ENCODE measurements at places on chromosomes 7 and 10. TPM values are rescaled to one million over a fixed set of nuclear protein-coding genes. Genes with fewer than 3 reads are reported as not detected.

DNA sequence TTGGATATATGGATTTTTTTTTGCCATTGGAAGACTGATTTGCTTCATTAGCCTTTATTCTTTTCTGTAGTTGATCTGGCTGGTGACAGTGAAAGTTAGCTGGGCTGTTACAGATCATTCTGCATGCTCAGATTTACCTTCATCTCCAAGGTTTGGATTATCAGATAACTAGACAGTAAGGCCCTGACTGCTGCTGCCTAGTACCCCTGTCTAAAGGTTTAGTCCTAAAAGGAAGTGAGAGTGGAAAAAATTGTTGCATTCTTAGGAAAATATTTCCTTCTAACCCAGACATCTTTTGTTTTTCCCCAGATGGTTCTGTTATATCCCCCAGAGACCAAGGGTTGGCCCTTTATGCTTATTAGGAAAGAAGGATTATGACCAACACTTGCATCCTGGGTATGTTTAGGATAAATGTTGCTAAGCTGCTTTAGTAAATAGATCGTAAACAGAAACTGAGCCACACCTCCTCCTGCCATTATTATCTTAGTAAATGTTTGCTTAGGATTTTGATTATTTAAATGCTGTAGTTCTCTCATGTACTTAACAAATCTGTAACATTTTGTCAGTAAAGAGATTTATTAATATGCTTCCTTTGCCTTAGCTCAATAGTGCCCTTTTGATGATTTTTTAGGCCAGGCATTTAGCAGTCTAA, 44.4 kb downstream of the MCU start:
- DNase-seq, result no peak
- peaks cover 15% of the 10 kb centered on the region for H3K4me1 ChIP-seq
- H3K27me3 ChIP-seq, result no peaks in the 10 kb centered on the region
- H3K27ac ChIP-seq, result no peak overlapping the region
- no peak overlapping the region for H3K4me3 ChIP-seq

- H3K4me3 ChIP-seq, result no peak overlapping the region
- H3K36me3 ChIP-seq, result peaks cover 7% of the 10 kb centered on the region
- H3K27me3 ChIP-seq, result peaks cover 3% of the 10 kb centered on the region
- peaks cover 10% of the 10 kb centered on the region for H3K4me1 ChIP-seq
- no peak overlapping the region for H3K27ac ChIP-seq
Measured at GRCh38 chr10:13816195-13816925, 229.6 kb downstream of the PRPF18 start.

DNA sequence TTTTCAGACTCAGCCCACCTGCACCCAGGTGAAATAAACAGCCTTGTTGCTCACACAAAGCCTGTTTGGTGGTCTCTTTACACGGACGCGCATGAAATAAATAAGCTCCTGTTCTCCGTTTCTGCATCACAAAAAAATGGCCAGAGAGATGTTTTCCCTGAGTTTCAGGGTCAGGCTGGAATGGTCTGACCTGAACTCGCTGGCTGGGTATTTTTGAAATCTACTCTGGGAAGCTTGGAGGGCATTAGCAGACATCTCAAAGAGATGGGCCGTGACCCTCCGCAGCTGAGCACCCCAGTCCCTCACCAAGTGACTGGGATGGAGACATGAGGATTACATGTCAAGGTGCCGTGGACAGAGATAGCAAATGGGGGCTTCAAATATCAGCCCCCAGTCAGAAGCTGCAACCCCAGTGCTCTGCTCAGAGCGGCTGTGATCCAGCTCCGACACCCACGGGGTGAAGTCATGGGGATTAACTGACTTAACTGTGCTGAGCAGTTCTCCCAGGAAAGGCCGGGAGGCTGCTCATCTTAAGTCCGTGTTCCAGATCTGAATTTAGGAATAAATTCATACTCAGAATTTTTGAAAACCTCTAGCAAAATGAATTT, 22.3 kb downstream of the CALML5 start:
- H3K36me3 ChIP-seq, result peaks cover 2% of the 10 kb centered on the region
- H3K4me3 ChIP-seq, result no peak overlapping the region
- peak overlapping the region; percentile 45 for H3K27ac ChIP-seq
- peaks cover 8% of the 10 kb centered on the region for H3K4me1 ChIP-seq

DNA sequence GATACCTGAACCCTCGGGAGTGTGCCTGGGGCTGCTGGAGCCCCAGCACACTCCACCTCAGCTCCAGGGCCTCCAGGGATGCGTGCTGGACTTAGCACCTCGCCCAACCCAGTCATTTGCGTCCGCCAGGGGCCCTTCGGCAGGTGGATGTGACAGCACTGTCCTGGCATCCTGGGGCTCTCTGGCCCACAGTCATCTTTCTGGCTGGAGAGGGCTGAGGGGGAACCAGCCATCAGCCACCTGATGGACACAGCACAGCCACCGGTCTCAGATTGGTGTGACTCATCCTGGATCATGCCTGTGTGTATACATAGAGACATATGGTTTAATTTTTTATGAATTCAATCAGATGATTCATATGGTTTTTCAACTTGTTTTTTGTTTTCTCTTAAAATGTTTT, 11.1 kb downstream of the ZNF775 start:
- no peak for DNase-seq
- H3K27ac ChIP-seq, result no peak overlapping the region
- H3K36me3 ChIP-seq, result no peaks in the 10 kb centered on the region
- H3K4me1 ChIP-seq, result peaks cover 6% of the 10 kb centered on the region

GRCh38 chr10:80900661-80901060, 363.0 kb downstream of the SH2D4B start:
- no peak for DNase-seq
- no peaks in the 10 kb centered on the region for H3K36me3 ChIP-seq
- H3K27me3 ChIP-seq, result peaks cover 12% of the 10 kb centered on the region
- no peak overlapping the region for H3K27ac ChIP-seq

GRCh38 chr10:84076047-84076388, 63.3 kb upstream of the GHITM start:
- H3K4me1 ChIP-seq, result no peaks in the 10 kb centered on the region
- H3K36me3 ChIP-seq, result no peaks in the 10 kb centered on the region
- H3K27me3 ChIP-seq, result peaks cover 30% of the 10 kb centered on the region

- H3K27ac ChIP-seq, result no peak overlapping the region
- no peaks in the 10 kb centered on the region for H3K27me3 ChIP-seq
- H3K4me3 ChIP-seq, result no peak overlapping the region
- H3K36me3 ChIP-seq, result peaks cover 10% of the 10 kb centered on the region
Measured at GRCh38 chr7:149477494-149478443, 16.9 kb upstream of the ZNF777 start.

DNA sequence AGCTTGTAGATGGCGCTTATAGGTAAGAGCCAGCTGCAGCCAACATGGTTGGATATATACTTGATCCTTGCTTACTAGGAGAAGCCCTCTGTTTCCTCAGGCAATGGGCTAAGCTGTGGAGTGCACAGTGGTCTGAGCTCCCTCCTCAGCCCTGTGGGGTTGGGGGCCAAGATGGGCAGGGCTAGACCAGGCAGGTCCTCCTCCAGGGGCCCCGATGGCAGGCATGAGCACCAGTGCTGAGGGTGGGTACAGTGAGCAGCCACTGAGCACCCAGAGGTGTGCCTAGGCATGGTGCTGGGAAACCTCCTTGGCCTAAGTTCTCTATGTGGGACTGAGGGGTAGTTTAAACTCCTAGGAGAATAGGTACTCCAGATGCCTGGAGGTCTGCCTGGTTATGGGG, 680.2 kb downstream of the SUGCT start:
- no peak for DNase-seq
- no peaks in the 10 kb centered on the region for H3K27me3 ChIP-seq
- H3K27ac ChIP-seq, result no peak overlapping the region
- no peaks in the 10 kb centered on the region for H3K36me3 ChIP-seq

DNA sequence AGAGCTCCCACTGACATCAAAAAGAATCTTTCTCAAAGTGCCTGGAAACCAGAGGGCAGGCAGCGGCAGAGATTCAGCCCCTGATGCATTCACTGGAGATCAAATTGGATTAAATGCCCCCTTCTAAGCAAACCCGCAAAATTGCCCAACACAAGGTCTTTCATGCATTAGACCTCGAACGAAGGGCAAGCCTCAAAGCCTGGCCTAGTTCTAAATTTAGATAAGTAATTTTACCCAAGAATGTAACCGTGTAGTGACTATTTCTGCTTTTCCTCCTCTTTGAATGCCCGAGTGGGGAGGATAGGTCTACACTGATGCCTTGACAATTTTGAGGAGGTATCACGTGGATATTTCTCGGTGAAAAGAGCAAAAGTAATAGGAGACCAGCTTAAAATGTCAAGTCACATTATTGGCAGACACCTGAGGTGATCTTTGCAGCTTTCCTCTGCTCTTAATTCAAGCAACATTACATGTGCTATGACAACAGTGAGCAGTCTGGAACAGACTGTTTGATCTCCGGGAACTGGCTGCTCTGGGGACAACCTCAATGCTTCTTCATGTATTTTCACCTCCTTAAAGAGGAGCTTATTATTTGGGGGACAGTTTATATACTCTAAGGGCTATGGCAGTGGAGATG, 1263.5 kb upstream of the AUTS2 start:
- no peaks in the 10 kb centered on the region for H3K36me3 ChIP-seq
- no peaks in the 10 kb centered on the region for H3K27me3 ChIP-seq
- no peaks in the 10 kb centered on the region for H3K4me1 ChIP-seq
- H3K4me3 ChIP-seq, result no peak overlapping the region
- H3K27ac ChIP-seq, result no peak overlapping the region

DNA sequence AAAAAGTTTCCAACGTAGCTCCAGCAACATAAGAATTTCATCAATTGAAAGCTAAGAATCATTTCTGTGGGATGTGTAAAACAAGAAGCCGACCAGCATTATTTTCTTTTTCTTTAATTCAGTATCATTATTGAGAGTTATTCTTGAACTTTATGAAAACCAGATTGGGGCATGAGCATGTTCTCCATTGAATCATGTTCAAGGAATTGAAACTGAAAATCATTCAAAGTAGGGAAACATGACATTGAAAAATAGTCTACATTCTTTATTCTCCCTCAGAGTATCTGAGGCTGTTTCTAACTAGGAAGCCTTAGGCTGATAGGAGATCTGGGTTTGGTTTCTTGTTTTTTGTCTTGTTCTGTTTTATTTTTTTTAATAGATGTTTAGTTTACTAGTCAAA, 253.7 kb downstream of the DYNC1I1 start:
- H3K27me3 ChIP-seq, result peaks cover 36% of the 10 kb centered on the region
- no peak overlapping the region for H3K4me3 ChIP-seq

- H3K27ac ChIP-seq, result no peak overlapping the region
- no peak overlapping the region for H3K4me3 ChIP-seq
- H3K4me1 ChIP-seq, result no peaks in the 10 kb centered on the region
- H3K27me3 ChIP-seq, result no peaks in the 10 kb centered on the region
- no peak for DNase-seq
Measured at GRCh38 chr10:126097558-126098225, 201.3 kb downstream of the FANK1 start.

DNA sequence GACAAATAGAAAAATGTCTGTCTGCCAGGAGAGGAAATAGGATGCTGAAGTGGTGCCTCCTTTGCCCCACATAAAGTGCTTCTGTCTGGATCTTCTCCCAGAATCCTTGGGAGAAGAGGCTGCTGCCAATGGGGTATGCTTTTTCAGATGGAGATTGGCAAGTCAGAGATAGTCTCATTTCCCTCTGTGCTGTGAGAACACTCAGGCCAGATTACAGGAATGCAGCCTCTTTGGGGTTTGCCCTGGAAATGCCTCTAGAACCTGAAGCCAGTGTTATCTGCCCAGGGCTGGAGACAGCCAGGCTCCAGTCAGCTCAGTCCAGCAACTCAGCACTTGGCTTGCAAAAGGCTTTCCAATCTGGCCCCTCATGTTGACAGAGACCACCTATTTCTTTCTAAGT, 119.1 kb upstream of the PHYHIPL start:
- H3K27ac ChIP-seq, result no peak overlapping the region
- no peaks in the 10 kb centered on the region for H3K4me1 ChIP-seq
- no peaks in the 10 kb centered on the region for H3K27me3 ChIP-seq
- H3K4me3 ChIP-seq, result no peak overlapping the region
- H3K36me3 ChIP-seq, result no peaks in the 10 kb centered on the region

DNA sequence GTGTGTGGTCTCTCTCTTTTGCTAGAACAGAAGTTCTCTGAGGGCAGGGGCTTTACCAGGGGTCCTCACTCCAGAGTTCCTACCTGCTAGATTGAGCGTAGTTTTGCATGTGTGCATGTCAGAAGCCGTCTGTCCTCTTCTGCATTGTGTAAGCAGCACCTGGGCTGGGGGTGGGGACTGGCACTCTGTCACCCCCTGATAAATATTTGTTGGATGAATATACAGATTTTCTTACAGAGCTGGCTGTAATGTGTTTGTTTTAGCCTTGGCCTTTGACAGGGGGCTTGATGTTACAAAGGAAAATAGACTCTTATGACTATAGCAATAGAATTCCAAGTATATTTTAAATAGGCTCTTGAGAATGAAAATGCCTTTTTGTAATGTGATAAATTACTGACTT, 46.6 kb downstream of the WDR37 start:
- H3K27ac ChIP-seq, result no peak overlapping the region
- no peak overlapping the region for H3K4me3 ChIP-seq
- no peak for DNase-seq
- peaks cover 20% of the 10 kb centered on the region for H3K4me1 ChIP-seq

DNA sequence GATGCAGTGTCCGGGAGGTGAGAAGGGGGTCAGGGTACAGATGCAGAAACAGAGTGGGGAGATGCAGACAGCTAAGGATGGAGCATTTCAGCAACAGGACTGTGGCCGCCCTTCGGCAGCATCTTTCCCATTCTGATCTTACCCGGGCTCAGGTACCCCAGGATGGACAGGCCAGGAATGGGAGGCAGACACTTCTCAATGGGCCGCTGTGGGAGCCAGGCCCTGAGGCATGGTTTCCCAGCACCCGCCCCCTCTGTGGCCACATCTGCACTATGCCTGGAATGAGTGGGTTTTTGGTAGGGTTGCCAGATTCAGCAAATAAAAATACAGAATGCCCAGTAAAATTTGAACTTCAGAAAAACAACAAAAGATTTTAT, 105.2 kb upstream of the CTBP2 start:
- no peak overlapping the region for H3K4me3 ChIP-seq
- H3K27ac ChIP-seq, result no peak overlapping the region
- H3K4me1 ChIP-seq, result no peaks in the 10 kb centered on the region

DNA sequence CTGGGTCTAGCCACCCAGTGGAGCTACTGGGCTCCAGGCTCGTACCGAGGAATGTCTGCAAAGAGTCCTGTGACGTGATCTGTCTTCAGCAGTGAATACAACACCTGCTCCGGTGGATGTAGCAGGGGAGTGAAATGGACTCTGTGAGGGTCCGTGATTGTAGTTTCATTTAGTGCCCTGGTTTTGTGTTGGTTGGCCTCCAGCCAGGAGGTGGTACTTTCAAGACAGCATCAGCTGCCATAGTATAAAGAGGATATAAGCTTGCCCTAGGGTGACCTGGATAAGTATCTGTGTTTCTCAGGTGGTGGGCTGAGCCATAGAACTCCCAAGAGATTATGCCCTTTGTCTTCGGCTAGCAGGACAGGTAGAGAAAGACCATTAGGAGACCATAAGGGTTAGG, 24.6 kb upstream of the WNT2 start:
- no peak for DNase-seq
- H3K36me3 ChIP-seq, result no peaks in the 10 kb centered on the region
- H3K4me3 ChIP-seq, result no peak overlapping the region

The UFSP1 gene
- total RNA-seq, result 2.2 TPM

The SLC4A2 gene
- 48.9 TPM for total RNA-seq

The CALML3 gene
- total RNA-seq, result not detected

The ASB10 gene
- not detected for total RNA-seq

The AOAH gene
- total RNA-seq, result 7.0 TPM

Measured in T-helper 17 cell (primary cell).